ENCODE measurements at places on chromosomes 5 and 9.

DNA sequence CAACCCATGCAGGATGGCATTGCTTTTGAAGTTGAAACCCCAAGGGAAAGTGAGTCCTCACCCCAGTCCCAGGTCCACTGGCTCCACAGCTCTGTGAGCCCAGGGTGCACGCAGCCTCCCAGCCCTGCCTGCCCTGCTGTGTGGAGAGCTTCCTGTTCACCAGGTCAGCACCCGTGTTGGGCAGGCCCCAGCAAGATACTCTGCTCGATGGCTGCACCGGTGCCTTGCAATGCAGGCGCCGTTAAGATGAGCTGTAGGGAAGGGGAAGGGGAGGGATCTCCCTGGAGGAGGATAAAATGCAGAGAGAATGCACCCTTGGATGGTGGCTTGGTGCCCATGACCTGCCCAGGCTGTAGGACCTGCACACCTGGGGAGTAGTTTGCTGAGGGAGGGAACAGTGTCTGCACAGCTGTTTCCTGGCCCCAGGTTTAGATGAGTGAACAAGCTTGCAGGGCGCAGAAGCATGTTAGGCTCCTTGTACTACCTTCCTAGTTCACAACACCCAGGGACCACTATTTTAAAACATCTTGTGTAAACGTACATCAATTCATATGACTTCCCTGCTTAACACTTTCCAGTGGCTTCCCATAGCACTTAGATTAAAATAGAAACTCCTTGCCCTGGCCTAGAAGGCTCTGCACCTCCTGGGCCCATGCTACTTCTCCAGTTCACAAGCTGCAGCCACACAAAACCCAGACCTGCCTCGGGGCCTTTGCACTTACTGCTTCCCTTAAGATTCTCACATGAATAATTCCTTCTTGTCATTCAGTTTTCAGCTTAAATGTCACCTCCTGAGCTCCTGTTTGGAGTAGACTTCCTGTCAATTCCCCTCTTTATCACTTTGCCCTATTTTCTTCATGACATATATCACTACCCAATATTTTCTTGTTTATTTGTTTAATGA, 19.6 kb downstream of the FAT2 start:
- DNase-seq = no peak

- no peak for DNase-seq
Observed at GRCh38 chr9:12849486-12850003, 74.7 kb downstream of the LURAP1L start.

DNA sequence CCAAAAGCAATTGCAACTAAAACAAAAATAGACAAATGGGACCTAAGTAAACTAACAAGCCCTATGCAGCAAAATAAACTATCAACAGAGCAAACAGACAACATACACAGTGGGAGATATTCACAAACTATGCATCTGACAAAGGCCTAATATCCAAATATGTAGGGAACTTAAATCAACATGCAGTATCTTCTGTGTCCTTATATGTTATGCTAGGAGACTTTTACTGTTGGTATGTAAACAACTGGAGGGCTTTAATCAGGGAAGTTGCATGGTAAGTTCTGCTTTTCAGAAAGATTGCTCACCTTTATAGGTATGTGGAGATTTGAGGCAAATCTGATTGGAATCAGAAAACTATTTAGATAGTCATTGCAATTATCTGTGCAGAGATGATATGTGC, 461.2 kb upstream of the RIOK2 start:
- no peak for DNase-seq

GRCh38 chr9:6557883-6558616, 87.5 kb downstream of the GLDC start:
- DNase-seq = no peak

DNA sequence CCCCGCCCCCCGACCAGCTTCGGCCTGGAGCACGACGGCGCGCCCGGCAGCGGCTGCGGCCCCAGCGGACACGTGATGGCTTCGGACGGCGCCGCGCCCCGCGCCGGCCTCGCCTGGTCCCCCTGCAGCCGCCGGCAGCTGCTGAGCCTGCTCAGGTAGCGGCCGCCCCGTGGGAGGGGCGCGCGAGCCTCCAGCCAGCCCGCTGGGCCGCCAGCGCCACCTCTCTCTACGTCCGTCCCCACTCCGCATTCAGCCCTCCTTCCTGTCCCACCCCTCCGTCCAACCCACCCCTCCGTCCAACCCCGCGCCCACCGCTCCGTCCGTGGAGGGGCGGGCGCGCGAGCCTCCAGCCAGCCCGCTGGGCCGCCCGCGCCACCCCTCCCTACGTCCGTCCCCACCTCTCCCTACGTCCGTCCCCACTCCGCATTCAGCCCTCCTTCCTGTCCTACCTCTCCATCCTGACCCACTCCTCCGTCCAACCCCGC, 6.5 kb downstream of the ADAMTS13 start:
- no peak for DNase-seq

GRCh38 chr9:132169672-132170392, 8.0 kb downstream of the NTNG2 start:
- DNase-seq = no peak

DNA sequence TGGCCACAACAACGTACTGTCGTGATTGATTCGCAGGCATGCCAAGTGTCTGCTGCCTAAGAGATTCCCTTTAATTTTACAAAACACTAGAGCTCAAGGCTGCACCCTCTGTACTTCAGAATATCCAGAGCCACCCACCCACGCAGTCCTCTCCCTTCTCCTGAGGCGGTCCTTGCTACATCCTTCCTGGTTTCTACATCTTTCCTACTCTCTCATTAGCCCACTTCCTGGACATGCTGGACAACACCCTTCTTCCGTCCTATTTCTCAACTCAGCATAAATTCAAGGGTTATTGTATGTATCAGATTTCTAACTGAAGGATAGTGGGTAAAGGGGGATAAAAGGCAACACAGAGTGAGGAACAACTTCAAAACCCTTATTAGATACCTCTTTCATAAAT, 148.4 kb upstream of the MAP3K1 start:
- no peak for DNase-seq

GRCh38 chr5:131488463-131488862, 146.6 kb downstream of the RAPGEF6 start:
- no peak for DNase-seq

- no peak for DNase-seq
Observed at GRCh38 chr9:134225186-134225585, 60.8 kb upstream of the RNU6ATAC start.

DNA sequence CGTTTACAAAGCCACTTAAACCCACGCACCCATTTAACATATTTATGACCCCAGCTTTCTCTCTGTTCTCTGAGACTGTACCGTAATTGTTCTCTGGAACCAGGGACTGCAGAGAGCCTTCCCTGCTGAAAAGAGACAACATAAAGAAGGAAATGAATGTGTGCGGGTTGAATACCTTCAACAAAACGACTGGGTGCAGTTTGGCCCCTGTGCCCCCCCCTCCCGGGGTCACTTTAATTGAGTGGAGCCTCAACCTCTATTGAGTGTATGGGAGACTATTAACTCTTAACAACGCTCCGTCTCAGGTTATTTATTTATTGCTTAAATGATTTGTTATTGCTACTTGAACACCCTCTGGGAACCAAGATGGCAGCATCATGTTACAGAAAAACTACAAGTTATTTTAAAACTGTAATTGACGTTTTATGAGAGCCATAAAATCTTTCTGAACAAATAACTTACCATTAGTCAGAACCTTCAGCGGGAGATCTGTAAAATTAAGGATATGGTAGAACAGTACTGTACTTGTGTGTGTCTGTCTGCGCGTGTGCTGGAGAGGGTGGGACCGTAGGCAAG, 70.6 kb downstream of the GAS1 start:
- DNase-seq = no peak

DNA sequence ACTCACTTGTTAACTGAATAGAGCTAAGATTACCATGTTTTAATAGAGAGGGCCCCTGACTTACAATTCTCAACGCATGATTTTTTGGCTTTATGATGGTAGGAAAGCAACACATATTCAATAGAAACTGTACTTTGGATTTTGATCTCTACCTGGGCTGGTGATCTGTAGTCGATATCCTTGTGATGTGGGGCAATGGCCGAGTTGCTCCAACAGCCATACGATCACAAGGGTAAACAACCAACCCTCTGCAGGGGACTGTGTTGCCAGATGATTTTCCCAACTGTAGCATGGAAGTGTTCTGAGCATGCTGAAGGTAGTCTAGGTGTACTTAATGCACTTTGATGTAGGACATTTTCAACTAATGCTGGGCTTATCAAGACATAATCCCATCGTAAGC, 36.5 kb downstream of the NSUN2 start:
- DNase-seq = no peak

- DNase-seq = no peak
Observed at GRCh38 chr9:1085086-1085485, 34.9 kb downstream of the DMRT2 start.

- DNase-seq = no peak
Observed at GRCh38 chr9:84241817-84242373, 98.7 kb downstream of the SLC28A3 start.

GRCh38 chr5:169020102-169020501, 280.8 kb downstream of the SLIT3 start:
- DNase-seq = no peak

GRCh38 chr9:120965344-120966012, 38.9 kb upstream of the TRAF1 start:
- no peak for DNase-seq

DNA sequence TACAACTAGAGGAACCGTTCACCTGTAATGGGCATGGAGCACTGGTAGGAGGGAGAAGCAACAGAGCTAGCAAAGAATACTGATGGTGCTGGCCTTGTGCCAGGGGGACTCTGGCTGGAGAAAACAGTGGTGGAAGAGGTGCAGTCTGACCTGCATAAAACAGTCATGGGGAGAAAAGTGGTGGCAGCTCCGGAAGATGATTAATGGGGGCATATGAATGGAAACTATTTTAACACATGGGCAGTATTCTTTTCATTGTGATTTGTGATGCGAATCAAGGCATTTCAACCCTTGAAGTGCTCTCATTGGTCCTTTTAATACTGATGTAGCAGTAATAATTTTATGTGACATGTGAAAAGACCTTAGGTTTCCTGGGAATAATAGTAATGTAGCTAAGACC, 219.6 kb downstream of the ADAMTS6 start:
- no peak for DNase-seq

DNA sequence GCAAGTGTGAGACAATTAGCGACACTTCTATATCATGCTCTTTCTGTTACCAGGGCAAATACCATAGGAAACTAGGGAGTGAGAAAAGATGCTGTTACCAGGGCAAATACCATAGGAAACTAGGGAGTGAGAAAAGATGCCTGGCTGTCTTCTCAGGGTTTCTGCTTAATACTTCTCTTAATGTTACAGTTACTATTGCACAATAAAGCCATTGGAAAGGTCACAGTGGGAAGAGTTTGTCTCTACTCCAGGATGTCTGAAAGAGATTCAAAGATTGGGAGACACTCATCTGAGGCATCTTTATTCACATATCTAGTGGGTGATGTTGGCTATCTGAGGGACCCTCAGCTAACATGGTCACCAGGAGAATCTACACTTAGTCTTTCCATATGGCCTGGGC, 431.7 kb upstream of the POU5F2 start:
- DNase-seq = no peak

GRCh38 chr5:58073243-58073642, 386.6 kb downstream of the PLK2 start:
- no peak for DNase-seq

- no peak for DNase-seq
Observed at GRCh38 chr9:73284377-73284776, 132.7 kb downstream of the ANXA1 start.

- DNase-seq = no peak
Observed at GRCh38 chr9:72839085-72839484, 113.8 kb downstream of the ALDH1A1 start.

- no peak for DNase-seq
Observed at GRCh38 chr5:55320571-55320970, 12.8 kb downstream of the MTREX start.

GRCh38 chr5:10511741-10512640, 51.9 kb upstream of the ANKRD33B start:
- DNase-seq = no peak

- DNase-seq = no peak
Observed at GRCh38 chr9:90322296-90322695, 320.3 kb downstream of the DIRAS2 start.

- DNase-seq = no peak
Observed at GRCh38 chr9:100600521-100601079, 22.7 kb downstream of the CAVIN4 start.

Measured in NCI-H1048 (cell line).